ENCODE measurements at places on chromosomes 3 and 15. TPM values are rescaled to one million over a fixed set of nuclear protein-coding genes. Genes with fewer than 3 reads are reported as not detected.

DNA sequence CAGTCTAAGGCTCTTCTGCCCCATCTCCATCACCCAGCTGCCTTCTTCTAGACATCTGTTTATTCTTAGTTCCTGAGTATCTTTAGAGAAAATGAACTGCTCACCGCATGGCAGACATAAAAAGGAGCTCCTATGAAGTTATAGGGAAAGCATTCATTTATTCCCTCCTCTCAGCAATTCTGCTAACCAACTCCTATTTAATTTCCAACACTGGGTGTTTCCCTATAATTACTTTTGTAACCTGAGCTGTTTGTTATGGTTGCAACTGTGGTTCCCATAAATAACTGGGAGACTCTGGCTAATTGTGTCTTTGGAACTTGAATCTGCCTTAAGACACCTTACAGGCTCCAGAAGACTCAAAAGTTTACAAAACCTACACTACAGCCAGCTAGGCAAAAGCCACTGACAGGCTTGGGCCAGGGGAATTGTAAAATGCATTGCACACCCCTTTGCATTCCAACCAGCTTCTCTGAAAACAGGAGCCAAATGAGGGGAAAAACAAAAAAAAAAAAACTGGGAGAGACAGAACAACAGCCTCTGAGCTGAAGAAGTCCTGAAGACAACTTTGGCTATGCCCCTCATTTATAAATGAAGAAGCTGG lies 231.5 kb upstream of the FEZF2 start:
- DNase-seq = no peak

DNA sequence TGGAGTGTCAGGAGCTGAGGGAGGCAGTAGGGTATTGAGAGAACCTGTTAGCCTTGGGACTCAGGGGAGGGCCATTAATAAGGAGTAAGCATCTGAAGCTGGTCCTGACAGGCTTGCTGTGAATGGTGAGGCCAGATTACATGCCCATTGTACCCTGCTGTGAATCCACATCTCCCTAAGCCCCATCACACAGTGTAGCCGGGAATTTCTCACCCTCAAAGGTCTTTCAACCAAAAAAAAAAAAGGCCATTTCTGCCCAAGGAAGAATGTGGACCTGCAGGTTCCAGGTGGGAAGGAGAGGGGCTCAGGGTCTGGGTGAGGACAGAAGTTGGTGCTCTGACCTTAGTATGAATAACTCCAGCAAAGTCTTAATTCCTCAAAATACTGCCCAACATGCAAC lies 37.2 kb downstream of the MAGEF1 start:
- no peak for DNase-seq

DNA sequence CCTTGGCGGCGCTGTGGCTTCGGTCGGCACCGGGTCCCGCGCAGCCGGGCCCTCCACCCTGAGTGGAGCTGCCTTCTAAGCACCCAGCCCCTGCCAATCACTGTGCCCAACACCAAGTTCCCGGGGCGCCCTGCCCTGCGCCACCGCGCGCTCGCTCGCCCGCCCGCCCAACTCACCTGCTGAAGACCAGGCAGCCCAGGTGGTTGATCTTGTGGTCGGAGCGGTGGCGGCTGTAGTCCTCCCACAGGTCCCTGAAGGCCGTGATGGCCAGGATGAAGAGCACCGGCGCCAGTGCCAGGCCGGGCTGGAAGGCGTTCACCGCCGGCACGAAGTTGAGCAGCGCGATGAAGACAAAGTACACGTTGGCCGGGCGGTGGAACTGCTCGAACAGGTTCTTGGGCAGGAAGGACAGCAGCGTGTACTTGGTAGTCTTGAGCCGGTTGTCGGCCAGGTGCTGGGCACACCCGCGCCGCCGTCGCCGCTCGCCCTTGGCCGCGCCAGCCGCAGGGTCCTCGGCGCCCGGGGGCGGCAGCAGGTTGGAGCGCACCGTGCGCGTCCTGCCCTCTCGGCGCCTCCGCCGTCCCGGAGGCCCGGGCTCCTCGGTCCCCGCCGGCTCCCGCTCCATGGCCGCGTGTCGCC lies 536 bp downstream of the ATP10A start:
- DNase-seq = peak; percentile 19

- no peak for DNase-seq
Observed at GRCh38 chr3:108185536-108185935, 36.7 kb downstream of the IFT57 start.

- no peak for DNase-seq
Observed at GRCh38 chr15:101063891-101064794, 145.0 kb downstream of the LRRK1 start.

DNA sequence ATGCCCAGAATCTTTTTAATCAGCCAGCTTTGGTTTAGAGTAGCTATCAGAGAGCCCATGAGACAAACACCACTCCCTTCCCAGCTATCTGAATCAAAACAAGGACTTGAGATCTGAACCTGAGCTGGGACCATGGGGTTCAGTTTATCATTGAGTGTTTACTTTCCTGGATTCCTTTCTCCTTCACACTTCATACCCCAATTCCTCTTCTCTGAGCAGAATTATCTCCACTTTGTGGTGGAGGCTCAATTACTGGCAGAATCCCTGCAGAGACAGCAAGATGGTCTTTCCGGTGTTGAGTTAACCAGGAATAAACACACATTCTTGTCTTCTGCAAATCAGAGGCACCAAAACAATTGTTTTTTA lies 102.4 kb downstream of the RPL22L1 start:
- no peak for DNase-seq

DNA sequence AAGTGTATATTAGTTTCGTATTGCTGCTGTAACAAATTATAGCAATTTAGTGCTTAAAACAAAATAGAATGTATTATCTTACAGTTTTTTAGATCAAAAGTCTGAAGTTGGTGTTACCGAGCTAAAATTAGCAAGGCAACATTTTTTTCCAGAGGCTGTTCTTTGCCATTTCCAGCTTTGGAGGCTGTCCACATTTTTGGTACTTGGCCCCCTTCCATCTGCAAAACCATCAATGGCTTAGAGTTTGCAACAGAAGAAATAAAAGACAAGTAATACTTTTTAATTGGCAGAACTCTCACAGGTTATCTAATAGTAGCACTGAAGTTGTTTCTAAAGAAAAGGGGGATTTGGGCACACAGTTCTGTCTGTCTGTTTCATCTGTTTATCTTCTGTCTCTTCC lies 1248.5 kb downstream of the ROBO1 start:
- DNase-seq = no peak

The PLSCR5 gene
- total RNA-seq = not detected

DNA sequence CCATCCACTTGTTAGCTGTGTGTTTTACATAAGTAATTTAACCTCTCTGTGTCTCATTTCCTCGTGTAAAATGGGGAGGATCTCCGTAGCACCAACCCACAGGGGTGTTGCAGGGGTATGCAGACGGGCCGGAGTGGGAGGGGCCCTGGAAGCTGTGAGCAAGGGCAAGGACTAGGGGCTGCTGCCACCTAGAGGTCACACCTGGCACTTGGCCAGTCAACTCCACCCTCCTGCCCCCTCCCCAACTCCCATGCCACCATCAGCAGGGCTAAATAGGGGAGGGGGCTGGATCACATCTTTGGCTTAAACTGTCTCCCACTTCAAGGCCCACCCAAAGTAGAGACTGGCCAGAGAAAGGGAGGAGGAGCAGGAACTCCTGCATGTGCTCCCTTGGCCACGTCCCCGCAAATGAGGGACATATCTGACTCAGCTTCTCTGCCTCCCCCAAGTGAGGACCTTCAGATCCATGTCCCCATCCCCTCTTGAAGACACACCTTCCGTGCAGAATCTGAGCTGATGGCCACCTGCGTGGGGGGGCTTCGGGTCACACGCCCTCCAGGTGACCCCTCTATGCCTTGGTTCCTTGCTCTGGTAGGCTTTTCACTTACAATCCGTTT lies 2.6 kb downstream of the CCDC9B start:
- DNase-seq = peak; percentile 85

GRCh38 chr15:72566973-72567372 lies 87.5 kb upstream of the GOLGA6B start:
- DNase-seq = no peak

The GPR176 gene
- total RNA-seq = 0.27 TPM

DNA sequence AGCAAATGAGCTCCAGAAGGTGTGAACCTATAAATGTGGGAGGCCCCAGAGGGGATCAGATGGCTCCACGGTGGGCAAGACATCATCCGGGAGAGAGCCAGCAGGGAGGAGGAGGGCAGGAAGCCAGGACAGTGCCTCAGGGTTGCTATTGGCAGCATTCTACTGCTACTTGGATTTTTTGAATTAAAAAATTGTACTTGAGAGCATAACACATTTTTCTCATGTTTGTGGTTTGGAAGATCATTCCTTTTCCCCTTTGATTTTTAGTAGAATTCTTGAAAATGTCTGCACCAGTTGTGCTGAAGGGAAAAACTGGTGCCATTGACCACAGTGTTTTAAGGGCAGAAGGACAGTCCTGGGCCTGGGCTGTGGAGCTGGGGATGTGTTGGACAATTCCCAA lies 59.2 kb downstream of the LYZL4 start:
- DNase-seq = no peak

DNA sequence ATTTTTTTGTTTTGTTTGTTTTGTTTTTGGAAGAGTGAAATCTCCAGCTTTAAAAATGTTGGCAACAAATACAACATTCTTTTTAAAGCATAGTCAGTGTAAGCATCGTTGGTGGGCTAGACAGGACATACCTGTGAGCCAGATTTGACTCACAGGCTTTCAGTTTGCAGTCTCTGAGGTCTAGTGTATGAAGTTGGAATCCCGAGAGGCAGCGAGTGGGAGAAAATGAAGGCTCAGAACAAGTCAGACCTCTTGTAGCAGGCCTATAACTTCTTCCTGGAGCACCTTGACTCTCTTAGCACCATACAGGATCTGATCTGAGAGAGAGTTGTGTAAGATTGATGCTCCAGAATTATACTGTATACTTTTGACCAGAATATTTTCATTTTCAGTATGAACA lies 60.2 kb downstream of the CNTN4 start:
- no peak for DNase-seq

The GPR160 gene
- total RNA-seq = 1.6 TPM

DNA sequence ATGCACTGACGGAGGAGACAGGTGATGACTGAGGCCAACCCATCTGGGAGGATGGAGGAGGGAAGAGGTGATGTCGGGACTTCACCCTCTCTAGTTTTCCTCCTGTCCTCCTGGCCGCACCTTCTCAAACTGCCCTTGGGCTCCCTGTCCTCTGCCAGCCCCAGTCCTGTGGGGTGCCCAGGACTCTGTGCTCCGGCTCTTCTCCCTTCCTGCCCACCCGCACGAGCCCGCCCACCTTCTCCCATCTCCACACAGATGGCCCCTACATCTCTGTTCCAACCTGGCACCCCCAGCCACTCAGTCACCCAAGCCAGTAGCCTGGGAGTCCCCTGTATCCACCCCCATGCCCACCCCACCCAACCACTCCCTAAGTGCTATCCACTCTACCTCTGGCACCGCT lies 206.7 kb upstream of the LINGO1 start:
- no peak for DNase-seq

DNA sequence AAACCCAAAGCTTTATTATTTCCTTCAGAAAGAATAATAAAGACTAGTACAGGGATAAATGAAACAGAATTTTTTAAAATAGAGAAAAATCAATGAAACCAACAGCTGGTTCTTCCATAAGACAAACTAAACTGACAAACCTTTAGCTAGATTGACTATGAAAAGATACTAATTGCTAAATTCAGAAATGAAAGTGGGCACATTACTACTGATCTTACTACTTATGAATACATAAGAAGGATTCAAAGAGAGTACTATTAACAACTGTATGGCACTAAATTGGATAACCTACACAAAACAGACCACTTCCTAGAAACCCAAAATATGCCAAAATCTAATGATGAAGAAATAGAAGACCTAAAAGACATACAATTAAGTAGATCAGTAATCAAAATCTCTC lies 278.2 kb downstream of the ISL2 start:
- DNase-seq = no peak

DNA sequence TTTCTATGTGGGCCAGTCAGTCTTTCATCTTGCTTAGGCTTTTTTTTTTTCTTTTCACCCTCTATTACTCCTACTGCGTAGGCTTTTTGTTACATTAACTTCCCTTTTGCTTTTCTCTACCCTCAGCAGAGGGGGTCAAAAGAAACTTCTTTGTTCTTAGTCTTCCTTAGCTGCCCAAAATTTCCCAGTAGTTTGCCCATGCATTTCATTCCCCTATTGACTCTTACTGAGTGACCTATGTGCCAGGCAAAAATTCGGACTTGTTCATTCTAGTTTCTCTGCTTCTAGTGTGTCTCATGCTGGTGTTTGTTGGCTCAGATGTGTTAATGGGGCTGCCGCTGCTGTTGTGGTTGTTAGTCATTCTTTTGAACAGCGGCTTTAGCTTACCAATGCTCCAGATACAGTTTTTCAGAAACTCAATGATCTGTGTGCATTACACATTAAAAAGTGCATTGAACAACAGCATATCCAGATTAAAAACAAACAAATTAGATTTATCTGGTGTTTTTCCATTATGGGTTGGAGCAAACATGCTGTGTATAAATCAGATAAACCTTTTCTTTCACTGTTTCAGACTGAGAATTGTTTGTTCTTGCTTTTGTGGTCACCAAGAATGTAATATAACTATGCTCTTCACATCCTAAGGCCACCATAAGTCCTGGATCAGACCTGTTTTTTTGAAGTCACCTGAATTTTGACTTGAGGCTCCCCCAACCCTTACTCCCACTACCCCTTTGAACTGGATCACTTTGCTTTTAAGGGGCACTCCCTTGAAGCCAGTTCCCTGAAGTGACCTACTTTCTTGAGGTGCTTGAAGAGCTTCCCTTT lies 43.1 kb downstream of the PDE8A start:
- no peak for DNase-seq

DNA sequence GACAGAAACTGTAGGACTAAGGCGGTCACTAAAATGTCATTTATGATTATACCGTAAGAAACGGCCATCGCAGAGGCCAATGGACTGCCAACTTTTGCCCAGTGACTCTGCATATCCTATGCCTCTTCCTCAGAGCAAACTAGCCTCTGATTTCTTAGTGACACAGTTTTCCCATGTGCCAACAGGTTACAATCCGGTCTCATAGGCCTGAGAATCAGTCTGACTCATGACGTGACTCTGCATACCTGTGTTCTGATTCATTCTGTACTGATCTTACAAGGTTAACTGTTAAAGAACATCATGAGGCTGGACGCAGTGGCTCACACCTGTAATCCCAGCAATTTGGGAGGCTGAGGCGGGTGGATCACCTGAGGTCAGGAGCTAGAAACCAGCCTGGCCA lies 17.8 kb downstream of the RUBCN start:
- no peak for DNase-seq

The ABCF3 gene
- total RNA-seq = 53.9 TPM

The NR2E3 gene
- total RNA-seq = not detected

The KATNBL1 gene
- 14.3 TPM for total RNA-seq

The MOBP gene
- total RNA-seq = under 0.01 TPM

DNA sequence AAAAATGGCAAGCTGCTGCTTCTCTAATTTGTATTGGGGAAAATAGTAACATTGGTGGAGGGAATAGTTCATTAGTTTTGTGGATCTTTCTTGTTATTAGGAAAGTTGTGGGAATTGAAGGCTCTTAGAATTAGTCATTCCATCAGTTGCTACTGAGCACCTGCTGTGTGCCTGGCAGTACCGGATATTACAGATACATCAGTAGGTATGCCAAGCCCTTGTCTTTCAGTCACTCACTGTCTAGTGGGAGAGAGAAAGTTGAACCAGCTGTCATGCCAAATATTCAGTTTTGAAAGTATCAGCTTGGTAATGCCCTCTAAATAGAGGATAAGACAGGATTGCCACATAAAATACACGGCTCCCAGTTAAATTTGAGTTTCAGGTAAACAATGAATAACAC lies 32.5 kb downstream of the IGSF10 start:
- DNase-seq = no peak

- DNase-seq = no peak
Observed at GRCh38 chr3:10941972-10942371, 50.6 kb upstream of the SLC6A1 start.

- no peak for DNase-seq
Observed at GRCh38 chr3:178172121-178172520, 364.1 kb upstream of the KCNMB2 start.

The BMF gene
- 25.3 TPM for total RNA-seq

Data from hematopoietic multipotent progenitor cell (in vitro differentiated cells).